ENCODE measurements at places on chromosomes 2 and 18.

DNA sequence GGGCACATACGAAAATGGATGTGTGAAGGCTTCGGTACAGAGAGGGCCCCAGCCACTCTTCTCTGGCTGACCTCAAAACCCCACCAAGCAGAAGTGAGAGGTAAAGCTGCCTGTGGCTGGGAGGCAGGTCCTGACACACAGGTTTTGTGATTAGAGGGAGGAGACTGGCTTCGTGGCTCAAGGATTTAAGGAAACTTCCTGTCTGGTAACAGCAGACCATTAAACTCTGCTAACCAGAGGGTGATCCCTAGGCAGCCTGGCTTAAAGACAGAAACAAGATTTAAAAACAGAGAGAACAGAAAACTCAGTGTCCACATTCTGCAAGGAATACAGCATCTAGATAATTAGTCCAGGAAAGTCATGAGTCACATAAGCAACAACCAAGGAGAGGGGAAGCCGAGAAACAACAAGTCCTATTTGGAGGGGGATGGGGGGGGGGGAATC, 101.9 kb downstream of the NFATC1 start:
- DNase-seq, result no peak

- DNase-seq, result no peak
These were observed 1391.3 kb downstream of the DSC3 start for GRCh38 chr18:29651122-29651680.

DNA sequence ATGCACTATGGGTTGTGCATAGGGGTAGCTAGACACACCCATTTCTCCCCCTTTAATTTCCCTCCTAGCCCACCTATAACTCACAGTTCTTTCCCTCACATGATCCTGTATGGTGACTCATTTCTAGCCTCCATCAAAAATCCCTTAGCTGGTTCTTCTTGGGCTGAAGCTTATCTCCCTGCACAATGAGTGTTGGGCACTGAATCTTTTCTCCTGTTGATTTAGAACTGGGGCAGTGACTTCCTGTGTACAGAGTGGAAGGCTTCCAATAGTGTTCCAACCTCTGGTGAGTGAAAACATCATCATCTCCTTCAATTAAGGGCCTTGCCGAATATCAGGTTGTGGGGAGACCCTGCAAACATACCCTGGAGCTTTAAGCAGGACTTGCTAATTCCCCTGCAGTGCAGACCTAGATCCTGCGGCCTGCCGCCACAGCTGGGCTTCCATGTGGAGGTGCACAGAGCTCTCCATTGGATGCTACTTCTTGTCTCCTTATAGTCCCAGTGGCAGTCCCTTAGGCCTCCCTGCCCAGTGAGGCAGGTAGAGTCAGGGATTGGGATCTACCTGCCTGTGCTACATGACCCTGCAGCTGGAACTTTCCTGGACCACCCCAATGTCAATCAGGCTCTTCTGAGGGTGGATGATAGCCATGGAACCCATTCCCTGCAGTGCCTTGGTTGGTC, 121.8 kb downstream of the PLB1 start:
- no peak for DNase-seq

DNA sequence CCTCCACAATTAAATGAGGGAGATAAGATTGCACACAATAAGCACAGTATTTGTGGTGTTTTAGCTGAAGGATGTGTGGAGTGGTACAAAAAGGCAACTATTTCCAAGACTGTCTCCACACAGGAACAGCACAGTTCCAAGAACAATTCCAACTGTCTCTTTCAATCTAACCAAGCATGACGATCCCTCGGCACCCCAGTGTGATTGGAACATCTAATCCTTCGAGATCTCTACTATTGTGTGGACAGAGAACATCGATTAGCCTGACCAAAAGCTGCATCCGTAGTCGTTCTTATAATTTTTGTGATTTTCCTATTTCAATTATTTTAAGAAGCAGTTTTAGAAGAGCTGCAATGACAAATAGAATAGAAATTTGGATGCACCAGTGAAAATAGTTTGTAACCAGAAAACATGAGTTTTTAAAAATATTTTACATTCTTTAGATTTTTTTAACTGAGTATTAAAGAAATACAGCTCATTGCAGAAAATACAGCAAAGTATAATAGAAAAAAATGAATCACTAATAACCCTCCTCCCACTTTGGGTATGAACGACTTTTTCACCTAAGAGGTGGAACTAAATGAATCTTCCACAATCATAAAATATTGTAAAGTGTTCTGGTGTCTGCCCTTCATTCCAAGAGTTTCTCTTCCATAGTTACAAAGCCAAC, 76.4 kb upstream of the CABLES1 start:
- DNase-seq, result no peak

DNA sequence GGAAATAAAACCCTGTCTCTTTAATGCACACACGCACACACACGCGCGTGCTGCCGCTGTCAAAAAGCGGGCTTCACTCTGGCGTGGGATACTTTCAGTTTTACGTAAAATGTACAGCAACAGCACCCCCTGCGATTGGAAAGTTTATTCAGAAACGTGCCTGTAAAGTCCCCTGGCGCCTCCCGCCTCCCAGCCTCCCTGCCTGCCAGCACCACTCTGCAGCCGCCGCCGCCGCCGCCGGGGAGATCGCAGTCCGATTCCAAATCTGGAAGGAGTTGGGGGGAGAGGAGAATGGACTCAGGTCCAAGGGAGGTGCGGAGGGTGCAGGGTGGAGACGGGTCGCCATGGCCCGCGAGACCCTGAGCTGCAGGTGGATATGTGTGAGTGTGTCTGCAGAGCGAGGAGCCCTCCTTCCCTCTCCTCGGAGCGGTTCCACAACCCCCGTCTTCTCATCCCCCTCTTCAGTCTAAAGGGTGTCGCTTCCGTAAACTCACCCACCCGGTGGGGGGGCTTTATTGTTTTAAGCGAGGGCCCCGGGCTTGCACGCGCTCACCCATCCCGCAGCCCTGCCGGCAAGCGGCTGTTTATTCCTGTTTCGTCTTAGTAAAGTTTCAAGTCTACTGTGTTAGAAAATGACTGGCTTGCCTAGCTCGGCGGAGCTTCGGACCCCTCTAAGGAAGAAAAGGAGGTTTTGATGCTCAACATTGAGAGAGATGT, 1.8 kb upstream of the BCL11A start:
- DNase-seq, result peak; percentile 38

DNA sequence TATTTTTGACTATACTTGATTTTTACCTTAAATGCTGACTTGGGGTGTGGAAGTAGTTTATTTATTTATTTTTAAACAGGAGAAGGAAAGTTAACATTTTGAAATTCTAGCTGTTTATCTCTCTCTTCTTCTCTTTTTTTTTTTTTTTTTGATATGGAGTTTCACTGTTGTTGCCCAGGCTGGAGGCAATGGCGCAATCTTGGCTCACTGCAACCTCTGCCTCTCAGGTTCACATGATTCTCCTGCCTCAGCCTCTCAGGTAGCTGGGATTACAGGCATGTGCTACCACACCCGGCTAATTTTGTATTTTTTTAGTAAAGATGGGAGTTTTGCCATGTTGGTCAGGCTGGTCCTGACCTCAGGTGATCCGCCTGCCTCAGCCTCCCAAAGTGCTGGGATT, 11.1 kb downstream of the WDR43 start:
- DNase-seq, result no peak

GRCh38 chr2:171178993-171179392, 18.3 kb upstream of the TLK1 start:
- DNase-seq, result no peak

DNA sequence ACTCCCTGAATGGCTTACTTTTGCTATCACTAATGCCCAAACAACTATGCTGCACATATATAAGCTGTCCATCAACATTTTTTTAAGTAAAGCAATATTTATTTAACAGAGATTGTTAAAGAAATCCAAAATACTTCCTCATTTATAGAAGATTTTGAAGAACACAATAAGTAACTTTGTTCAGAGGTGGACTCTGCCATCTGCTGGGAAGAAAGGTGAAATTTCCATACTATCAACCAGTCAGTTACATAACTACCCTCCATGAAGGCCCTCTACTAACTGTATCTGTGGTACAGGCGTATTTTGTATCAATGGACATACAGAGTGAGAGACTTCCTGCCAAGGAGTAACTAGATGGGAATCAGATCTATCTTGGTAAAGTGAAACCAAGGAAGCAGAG, 106.0 kb downstream of the DTNB start:
- peak; percentile 12 for DNase-seq

DNA sequence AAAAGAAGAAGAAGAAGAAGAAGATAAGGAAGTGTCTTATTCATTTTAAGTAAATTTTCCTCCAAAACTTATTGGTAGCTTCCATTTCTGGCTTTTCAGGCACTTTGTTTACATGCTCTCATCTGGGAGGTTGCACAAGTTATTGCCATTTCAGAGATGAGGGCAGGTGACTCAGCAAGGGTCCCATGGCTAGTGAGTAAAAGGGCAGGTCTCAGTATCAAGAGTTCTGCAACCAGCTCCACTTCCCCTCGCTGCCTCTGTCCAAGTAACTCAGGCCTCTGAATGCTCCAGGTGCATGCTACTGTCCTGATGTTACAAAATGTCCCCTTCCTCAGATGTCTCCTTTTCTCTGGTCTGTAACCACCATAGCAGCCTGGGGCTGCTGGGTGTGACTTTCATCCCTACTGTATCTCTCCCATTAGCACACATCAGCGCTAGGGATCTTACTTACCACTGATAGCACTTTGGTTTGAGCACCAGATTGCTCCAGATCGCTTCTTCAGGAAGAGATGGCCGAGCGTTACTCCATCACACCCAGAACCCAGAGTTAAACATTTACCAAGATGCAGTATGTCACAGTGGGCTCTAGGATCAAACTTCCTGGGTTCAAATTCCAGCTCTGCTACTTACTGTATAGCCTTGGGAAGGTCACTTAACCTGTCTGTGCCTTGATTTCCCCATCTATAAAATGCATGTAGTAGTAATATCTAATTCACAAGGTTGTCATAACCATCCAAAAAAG, 57.4 kb upstream of the LAPTM4A start:
- no peak for DNase-seq

- no peak for DNase-seq
These were observed 158.7 kb downstream of the ZBTB7C start for GRCh38 chr18:48250362-48250907.

DNA sequence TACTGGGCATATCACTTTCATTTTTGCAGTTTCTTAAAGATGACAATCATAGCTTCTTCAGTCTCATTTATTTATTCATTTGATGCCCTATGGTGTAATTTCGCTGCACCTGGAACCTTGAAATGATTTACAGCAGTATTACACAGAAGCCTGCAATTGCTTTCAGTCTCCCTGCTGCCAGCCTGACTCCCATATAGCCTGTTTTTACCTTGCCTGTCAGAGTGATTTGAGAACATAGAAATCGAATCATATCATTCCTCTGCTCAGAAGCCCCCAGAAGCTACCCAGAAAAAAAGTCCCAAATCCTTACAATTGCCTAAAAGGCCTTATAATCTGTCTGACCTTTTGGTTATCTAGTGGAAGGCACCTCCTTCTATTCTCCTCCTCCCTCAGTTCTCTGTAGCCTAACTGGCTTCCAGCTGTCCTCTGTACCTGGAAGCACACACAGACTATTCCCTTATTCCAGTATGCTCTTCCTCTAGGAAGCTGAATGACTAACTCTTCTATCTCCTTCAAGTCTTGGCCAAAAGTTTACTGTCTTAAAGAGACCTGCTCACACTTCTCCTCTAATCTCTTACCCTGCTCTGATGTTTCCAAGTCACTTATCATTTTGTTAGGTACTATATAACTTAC, 12.6 kb downstream of the SCN3A start:
- DNase-seq, result no peak

DNA sequence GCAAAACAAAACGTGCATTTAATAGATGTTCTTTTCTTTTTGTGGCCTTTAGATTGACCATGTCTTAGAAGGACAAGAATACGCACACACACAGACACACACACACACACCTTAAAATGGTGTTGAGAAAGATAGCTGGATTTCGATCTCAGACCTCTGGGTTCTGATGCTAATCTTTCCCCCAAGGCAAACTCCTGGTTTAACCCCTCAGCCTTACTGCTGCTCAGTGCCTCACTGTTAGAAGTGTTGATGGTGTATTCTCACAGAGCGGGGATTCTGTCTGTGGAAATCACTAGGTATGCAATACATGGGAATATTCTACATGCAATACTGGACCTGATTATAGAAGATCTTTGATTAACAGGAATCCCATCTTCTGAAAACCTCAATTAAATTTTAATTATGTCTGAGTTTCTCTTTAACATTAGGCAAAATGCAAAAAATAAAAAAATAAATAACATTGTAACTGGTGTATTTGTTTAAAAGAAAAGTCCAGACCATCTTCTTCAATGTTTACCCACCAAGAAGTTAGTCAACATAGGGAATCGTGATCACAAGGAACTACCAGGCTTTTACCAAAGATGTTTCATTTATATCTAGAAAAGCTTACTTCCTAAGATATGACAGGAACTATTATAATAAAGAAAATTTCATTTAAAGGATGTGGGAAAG, 613.5 kb downstream of the LRP1B start:
- no peak for DNase-seq

DNA sequence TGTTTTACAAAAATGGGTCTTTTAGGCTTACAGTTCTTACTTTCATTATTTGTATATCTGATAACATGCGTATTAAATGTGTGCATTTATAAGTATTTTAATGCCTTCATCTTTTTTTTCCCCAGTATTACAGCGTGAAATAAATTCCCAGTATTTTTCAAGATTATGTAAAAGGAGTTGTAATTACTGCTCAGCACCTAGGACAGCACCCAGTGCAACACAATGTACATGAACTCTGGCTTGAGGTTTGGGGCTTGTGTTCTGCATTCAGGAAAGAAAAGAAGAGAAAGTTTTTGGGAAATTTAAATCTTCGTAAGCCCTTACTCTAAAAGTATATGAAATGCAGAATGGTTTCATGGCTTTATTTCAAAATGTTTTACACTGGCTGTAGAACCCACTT, 16.7 kb downstream of the ZNF638 start:
- peak; percentile 18 for DNase-seq

GRCh38 chr18:55229682-55230081, 270.4 kb upstream of the CCDC68 start:
- DNase-seq, result no peak

GRCh38 chr2:230902180-230902899, 22.7 kb downstream of the GPR55 start:
- DNase-seq, result peak; percentile 63

DNA sequence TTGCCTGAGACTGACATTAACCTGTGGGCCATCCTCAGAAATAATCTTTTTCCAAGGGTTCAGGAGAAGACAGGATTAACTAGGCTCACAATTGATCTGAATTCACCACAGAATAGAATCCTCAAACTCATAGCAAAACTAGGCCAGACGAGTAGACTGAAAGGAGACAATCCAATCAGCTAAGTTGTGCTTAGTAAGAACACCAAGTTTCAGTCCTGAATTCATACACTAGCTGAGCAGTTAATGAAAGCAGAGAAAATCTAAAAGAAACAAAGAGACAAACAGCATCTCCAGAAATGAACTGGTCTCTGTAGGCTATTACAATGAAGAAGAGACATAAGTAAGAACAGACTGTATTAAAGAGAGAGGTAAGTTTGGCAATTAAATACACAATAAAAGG, 89.5 kb downstream of the GORASP2 start:
- no peak for DNase-seq

- no peak for DNase-seq
These were observed 67.5 kb downstream of the ZEB2 start for GRCh38 chr2:144452169-144452988.

Data from NCI-H460 (cell line).